ENCODE measurements at places on chromosomes 16 and 17. TPM values are rescaled to one million over a fixed set of nuclear protein-coding genes. Genes with fewer than 3 reads are reported as not detected.
A peak's percentile ranks its signal among the peaks of the same experiment; 100 is the strongest.

- no peak overlapping the region for H3K27ac ChIP-seq
- no peaks in the 10 kb centered on the region for H3K4me1 ChIP-seq
- DNase-seq: no peak
- no peaks in the 10 kb centered on the region for H3K27me3 ChIP-seq
- no peak overlapping the region for H3K4me3 ChIP-seq
Measured at GRCh38 chr16:30983898-30984610, 953 bp upstream of the HSD3B7 start.

GRCh38 chr16:51184702-51185433 lies 33.8 kb upstream of the SALL1 start:
- no peaks in the 10 kb centered on the region for H3K27me3 ChIP-seq
- no peak overlapping the region for H3K4me3 ChIP-seq
- H3K27ac ChIP-seq: no peak overlapping the region
- no peak for DNase-seq

GRCh38 chr17:77458202-77459017 lies 317.6 kb downstream of the SEC14L1 start:
- H3K4me3 ChIP-seq: no peak overlapping the region
- no peaks in the 10 kb centered on the region for H3K27me3 ChIP-seq
- H3K36me3 ChIP-seq: no peaks in the 10 kb centered on the region
- H3K4me1 ChIP-seq: peaks cover 25% of the 10 kb centered on the region
- peak overlapping the region; percentile 61 for H3K27ac ChIP-seq

DNA sequence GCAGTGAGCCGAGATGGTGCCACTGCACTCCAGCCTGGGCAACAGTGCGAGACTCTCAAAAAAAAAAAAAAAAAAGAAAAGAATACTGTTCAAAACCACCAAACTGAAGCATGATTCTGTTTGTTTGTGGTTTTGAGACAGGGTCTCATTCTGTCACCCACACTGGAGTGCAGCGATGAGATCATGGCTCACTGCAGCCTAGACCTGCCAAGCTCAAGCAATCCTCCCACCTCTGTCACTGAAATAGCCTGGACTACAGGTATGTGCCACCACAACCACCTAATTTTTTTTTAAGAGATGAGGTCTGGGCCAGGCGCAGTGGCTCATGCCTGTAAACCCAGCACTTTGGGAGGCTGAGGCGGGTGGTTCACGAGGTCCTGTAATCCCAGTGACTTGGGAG lies 4.3 kb downstream of the SUMO2 start:
- H3K36me3 ChIP-seq: peaks cover 18% of the 10 kb centered on the region
- H3K27me3 ChIP-seq: no peaks in the 10 kb centered on the region
- H3K4me1 ChIP-seq: peaks cover 3% of the 10 kb centered on the region
- H3K27ac ChIP-seq: no peak overlapping the region
- H3K4me3 ChIP-seq: no peak overlapping the region

GRCh38 chr16:2490190-2491105 lies 15.5 kb downstream of the TBC1D24 start:
- H3K4me1 ChIP-seq: peaks cover 7% of the 10 kb centered on the region
- H3K36me3 ChIP-seq: no peaks in the 10 kb centered on the region
- no peak overlapping the region for H3K27ac ChIP-seq
- no peaks in the 10 kb centered on the region for H3K27me3 ChIP-seq
- no peak overlapping the region for H3K4me3 ChIP-seq
- DNase-seq: no peak

DNA sequence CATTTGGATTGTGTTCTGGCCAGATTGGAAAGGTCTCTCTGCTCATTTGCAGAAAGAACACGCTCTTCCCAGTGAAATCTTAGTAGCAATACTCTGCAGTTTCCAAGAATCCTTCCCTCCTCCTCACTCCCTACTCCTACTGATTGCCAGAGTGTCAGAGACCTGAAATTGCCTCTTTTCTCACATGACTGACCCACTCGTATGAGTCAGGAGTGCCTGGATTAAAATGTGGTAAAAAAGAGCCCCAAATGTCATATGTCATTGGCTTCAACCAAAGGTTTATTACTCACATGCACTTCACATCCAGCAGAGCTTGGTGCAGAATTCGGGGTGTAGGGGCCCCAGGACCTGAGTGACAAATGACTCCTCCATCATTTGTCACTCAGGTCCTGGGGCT lies 39.7 kb upstream of the IRX3 start:
- no peak overlapping the region for H3K27ac ChIP-seq
- no peaks in the 10 kb centered on the region for H3K36me3 ChIP-seq
- H3K4me1 ChIP-seq: no peaks in the 10 kb centered on the region
- H3K4me3 ChIP-seq: no peak overlapping the region

The NOG gene
- 0.16 TPM for total RNA-seq

Data from colonic mucosa (tissue), 4 donors.